NCI-H1105 (cell line): ENCODE measurements at places on chromosomes 3 and 15.

DNA sequence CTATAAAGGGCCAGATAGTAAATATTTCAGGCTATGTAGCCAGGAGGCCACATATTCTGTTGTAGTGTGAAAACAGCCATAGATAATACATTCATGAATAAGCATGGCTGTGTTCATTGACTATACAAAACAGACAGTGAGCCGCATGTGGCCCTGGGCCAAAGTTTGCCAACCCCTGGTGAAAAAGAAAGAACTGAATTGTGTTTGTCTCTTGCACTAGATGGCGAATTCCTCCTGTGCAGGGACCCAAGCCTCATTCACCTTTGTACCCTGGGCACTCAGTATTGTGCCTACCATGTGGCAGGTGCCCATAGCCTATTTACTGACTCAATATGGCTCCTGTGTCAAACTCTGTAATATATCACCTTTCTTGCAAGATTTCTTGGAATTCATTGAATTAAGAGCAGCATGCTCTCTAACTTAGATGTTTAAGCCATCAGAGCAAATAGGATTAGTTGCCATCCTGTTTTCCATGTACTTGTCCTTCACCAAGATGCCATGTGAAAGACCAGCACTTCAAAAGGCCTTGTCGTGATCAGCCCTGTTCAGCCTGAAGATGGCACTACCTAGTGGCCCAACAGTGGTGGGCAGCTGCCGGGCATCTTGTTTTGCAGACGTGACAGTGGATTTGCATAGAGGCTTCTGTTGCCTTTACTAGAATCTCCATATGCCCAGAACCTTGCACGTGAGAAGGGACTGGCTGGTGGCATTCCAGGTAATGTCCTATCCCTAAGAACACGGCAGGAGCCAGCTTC is 50.9 kb upstream of the CMTM7 start:
- DNase-seq: no peak

- no peak for DNase-seq
Observed at GRCh38 chr15:86139828-86140227, 60.2 kb downstream of the AGBL1 start.

DNA sequence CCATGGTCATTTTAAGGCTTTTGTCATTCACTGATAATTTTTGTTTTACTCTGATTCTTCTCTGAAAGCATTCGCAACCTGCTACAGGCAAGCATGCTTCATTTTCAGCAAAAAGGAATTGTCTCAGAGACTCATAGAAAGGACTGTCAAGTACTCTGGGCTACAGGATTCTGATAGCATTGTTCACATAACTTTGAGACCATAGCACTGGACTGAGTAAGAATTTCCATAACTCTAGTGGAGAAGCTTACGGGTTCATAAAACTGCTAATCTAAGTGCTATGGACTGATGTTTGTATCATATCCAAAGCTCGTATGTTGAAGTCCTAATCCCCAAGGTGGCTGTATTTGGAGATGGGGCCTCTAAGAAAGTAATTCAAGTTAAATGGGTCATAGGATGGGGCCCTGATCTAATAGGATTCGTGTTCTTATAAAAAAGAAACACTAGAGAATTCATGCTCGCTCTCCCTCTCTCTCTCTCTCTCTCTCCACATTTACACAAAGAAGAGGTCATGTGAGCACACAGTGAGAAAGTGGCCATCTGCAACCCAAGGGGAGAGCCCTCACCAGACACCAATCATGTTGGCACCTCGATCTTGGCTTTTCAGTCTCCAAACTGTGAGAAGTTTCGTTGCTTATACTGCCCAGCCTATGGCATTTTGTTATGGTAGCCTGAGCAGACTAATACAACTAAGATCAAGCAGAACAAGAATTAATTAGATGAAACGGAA is 60.4 kb downstream of the CRYGS start:
- DNase-seq: no peak

DNA sequence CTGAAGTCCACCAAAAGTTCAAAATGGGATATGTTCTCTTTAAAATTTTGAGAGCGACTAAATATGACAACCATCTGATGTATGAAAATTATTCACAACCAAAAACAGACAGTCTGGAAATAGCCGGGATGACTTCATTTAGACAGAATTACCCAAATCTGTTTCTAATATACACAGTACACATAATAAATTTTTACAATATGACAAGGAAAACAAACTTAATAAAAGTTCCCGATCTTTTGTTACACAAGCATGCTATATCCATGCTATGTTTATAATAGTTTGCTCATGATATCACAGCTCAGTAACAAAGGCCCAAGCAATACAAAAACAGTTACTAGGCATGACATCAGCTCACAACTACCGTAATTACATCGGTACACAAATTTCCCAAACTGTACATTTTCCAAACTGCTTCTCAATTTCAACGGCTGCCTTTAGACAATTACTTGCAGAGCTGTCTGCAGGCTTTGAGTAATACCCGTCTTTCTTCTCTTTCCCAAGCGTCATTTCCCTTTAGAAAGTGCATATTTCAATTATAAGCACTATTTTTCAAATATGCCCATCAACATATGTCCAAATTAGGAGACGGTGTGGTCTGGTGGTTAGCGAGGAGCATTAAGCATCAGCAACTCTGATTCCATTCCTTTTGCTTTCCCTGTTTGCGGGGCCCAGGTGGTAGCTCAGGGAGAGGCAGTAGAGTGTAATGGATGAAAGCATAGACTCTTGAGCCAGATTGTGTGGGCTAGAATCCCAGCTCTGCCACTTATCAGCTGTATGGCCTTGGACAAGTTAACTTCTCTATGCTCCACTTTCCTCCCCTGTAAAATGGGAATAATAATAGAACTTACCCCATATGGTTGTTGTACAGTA is 481.2 kb downstream of the FOXP1 start:
- DNase-seq: no peak

DNA sequence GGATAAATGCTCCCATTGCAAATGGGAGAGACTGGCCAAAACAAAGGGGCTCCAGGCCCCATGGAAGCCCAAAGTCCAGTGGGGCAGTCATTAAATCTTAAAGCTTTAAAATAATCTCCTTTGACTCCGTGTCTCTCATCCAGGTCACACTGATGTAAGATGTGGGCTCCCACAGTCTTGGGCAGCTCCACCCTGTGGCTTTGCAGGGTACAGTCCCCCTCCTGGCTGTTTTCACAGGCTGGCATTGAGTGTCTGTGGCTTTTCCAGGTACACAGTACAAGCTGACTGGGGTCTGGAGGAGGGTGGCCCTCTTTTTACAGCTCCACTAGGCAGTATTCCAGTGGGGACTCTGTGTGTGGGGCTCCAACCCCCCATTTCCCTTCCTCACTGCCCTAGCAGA is 45.9 kb downstream of the NIPA2 start:
- DNase-seq: no peak

DNA sequence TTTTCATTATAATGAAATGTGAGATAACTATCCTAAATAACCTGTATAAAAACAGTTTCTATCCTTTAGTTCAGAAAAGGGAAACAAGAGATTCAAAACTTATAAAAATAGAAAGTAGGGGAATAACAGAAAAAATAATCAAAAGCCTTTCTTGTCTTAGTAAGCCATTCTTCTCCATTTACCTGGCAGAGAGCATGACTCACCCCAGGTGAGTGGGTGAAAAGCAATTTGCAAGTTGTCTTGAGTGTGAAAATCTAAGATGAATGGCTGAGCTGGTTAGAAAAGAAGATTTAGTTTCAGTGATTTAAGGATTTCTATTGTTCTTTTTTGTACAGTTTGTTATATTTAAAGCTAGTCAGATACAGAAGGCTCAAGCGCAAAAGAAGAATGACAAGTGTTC is 702.0 kb downstream of the GRM7 start:
- no peak for DNase-seq

GRCh38 chr3:13650210-13651056 is 101.5 kb downstream of the FBLN2 start:
- no peak for DNase-seq

DNA sequence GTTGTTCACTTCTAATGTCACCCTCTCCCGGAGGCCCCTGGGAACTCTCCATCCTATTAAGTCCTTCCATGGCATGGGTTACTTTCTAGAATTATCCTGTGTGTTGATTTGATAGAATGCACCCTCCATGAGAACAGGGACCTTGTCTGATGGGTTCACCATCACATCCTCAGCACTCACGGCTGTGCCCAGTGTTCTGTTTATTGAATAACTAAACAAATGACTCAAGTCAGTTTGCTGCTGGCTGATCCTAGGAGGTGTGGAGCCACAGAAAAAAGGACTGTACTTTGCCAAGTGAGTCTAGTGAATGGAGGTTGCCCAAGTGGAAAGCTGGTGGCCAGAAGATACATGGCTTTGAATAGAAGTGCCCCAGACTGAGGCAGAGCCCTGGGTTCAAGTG is 48.5 kb upstream of the RAB6B start:
- DNase-seq: no peak

DNA sequence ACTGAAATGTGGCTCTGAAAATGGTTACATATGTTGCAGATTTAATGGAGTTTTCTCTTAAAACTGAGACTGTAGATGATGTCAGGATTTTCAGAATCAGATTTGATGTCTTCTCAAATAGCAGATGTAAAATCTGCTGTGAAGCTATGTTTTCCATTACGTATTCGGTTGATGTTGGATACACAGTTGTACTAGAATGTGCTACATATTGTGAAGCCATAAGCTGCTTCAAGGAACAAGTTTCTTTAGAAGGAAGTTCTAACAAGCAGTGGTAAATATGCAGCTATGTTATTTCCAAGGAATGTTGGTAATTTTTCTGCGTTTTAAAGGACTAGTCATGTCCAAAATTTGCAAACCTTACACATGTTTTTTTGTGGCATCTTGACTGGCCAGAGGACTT is 197.7 kb downstream of the RBMS3 start:
- DNase-seq: no peak

GRCh38 chr3:170431054-170431453 is 12.4 kb downstream of the CLDN11 start:
- DNase-seq: no peak

GRCh38 chr3:33146791-33147445 is 33.1 kb downstream of the CRTAP start:
- DNase-seq: no peak

DNA sequence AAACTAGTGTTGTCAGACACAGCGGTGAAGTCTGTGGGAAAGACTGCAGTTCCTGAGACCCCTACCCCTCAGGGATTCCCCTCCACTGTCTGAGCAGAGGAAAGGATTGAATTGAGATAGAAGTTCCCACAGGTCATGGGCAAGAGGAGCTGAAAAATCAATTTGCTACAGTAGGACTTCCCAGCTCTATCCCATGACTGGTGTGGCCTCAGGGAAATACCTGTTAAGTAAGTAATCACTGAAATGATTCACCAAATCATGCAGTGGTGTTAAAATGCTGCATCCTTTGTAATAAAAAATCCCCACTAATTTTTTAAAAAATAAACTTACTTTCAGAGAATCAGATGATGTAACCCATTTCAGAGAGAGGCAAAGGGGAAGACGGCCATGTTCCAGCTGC is 45.0 kb upstream of the SPRED1 start:
- no peak for DNase-seq

- no peak for DNase-seq
Observed at GRCh38 chr3:101867511-101867910, 18.2 kb downstream of the NFKBIZ start.
